Posterior vena cava (tissue), 2 donors: ENCODE measurements at places on chromosomes 1 and 21. TPM values are rescaled to one million over a fixed set of nuclear protein-coding genes. Genes with fewer than 3 reads are reported as not detected.

Gene SPATA1
- 2.6 TPM for total RNA-seq

GRCh38 chr1:107789817-107790524 is 175.0 kb downstream of the VAV3 start:
- no peak for DNase-seq

DNA sequence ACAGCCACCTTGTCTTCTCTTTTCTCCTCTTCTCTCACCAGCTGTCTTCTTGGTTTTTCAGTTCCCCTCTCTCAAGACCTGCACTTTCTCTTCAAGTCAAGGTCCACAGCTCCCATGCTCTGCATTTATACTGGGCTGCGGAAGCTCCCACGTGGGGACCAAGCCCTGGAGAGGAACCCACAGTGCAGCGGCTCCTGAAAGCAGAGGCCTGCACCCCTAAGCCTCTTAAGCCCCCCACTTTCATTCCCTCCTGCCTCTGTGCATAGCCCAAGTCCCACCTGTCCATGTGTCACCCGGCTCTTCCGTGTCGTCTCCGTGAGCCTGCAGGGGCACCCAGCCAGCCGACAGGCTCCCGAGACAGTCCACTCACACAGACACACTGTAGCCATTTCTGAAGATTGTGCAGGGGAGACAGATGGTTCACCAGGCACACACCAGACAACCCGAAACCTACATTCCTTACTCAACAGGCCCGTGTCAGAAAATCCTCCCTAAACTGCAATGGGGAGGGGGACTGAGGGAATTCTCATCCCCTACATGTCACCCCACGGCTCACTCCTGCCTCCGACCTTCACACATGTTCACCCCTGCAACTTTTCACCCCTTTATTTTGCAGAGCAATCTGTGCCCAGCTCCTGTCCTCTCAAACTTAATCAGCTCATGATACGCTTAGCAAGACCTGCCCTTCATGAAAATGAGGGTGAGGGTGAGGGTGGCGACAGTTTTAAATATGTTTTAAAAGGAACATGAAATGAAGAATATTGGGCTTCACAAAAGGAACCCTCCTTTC is 6.3 kb downstream of the MX2 start:
- DNase-seq = no peak

Gene PGD
- total RNA-seq = 41.6 TPM

DNA sequence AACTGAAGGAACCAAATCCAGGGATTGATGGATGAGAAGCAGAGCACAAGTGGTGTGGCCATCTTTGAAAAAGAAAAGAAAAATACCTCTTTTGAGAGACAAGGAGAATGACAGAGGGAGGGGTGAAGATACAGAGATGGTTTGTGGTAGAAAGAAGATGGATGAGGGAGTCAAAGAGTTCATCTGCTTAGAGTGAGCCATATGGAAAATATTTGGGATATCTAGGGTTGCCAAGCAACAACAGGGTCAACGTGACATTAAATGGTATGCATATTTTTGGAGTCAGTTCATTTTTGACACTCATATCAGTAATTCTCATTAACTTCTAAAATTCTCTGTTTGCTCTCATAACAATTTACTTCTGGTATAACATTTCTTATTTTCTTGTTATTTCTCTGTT is 50.7 kb downstream of the MACF1 start:
- no peak for DNase-seq

GRCh38 chr1:235883261-235883927 is 16.7 kb upstream of the LYST start:
- peak; percentile 97 for DNase-seq

- no peak for DNase-seq
These were observed 67.1 kb downstream of the HIVEP3 start for GRCh38 chr1:41851589-41851988.

Gene INSRR
- 0.19 TPM for total RNA-seq

Gene CADM3
- total RNA-seq = 45.0 TPM

Gene TSPAN2
- total RNA-seq = 43.9 TPM

GRCh38 chr1:6971048-6971447 is 185.8 kb downstream of the CAMTA1 start:
- peak; percentile 25 for DNase-seq

GRCh38 chr21:14767192-14767852 is 221.2 kb upstream of the SAMSN1 start:
- DNase-seq = no peak

- no peak for DNase-seq
These were observed 16.6 kb downstream of the IFI6 start for GRCh38 chr1:27655151-27655937.

DNA sequence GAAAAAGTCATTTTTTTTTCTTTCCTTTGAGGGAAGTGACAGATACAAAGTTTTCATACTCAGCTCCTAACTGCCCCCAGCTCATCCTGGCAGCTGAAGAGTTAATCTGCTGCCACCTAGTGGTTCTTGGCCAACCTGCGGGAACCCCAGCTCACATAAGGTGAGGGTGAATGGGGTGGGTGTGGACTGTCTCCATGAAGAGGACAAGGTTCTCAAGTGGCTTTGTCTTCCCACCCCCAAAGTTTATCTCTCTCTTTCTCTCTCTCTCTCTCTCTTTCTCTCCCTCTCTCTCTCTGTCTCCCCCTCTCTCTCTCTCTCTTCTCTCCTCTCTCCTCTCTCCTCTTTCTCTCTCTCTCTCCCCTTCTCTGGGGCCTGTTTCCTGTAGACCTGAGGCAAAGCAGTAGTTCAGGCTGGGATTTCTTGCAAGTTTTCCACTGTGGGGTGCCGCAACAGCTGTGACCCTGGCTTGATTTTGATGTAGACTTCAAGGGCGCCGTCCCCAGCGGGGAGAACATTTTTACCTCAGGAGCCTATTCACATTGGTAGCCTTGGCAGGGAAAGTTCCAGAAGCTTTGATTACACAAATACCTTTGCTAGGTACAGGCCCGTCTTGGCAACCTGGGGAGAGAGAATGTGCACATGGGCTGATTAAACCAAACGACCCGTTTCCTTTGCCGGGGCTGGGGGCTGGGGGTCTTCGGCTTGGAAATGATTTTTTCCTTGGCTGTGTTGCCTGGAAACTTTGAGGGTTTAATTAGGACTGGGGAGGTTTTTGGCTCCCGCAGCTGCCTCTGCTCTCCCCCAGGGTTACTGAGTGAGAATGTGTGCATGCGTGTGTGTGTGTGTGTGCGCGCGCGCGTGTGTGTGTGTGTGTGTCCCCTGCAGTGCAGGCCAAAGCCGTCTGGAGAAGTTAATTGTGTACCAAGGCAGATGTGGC is 135.9 kb downstream of the TM2D1 start:
- DNase-seq = no peak

DNA sequence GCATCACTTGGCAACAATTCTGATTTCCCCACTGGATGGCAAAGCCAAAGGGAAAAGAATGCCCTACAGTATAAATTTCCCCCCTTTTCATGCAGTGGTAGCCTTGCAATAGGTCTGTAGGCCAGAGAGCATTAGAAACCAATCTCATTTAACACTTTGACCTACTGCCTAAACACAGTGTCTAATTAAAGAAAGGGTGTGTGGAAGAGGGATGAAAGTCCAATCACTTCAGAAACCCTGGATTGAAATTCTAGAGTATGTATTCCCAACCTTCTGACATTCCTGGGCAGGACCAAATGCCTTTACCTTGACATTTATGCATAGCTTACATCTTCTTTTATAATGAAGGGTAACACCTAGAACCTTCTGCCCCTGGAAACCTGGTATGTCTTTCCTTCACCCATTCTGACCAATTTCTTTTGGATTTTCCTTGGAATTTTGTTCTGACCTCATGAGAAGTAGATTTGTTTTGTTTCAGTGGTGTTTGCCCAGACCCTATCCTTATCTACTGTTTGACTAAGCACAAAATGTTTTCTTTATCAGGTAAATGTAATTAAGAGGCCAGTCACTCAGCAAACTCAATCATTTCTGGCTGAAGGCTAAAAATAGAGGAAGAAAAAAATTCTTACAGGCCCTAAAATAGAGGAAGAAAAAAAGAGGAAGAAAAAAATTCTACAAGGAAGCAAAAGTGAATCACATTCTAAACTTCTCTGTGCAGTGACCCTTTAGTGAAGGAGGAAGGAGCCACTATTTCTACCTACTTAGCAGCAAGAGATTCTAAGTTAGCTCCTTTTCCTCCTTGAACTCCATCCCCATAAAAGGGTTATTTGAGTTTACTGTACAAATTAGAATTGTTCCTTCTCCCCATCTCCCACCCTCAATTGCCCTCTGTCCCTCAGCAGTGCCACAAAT is 129.5 kb upstream of the DSCAM start:
- DNase-seq = no peak

Gene CRB1
- 0.14 TPM for total RNA-seq

DNA sequence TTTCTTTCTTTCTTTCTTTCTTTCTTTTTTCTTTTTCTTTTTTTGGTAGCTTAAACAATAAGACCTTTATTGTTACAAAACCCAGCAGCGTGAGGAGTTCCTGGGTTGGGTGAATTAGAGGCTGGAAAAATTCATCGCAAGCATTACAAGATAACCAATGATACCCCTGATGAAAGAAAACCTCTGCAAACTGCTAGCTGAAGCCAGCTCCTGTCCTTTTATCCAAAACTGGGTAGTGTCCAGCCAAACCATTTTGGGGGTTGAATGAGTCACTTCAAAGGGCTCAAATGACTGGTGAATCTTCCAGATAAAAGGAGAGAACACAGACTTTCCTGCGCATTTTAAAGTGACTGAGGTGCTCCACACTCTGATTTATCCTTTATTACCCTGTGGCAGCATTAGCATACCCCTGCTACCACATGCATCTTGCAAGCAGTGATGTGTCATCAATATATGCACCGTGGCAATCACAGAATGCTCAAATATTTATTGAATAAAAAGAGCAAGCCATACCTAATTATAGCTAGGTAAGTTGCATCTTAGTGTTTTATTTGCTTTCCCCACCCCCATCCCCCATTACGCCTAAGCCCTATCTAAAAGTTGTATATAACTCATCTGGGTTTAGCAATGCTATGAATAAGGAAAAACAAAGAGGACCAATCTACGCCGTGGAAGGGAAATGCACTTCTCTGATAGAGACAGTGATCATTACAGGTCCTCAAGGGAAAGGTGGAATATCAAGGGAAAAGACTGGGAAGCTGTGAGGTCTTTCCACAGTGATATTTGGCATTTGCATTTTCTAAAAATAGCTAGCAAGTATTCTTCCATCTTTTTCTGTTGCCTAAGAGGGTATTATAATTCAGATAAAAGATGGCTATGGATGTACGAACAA is 32.4 kb upstream of the CEP350 start:
- no peak for DNase-seq

DNA sequence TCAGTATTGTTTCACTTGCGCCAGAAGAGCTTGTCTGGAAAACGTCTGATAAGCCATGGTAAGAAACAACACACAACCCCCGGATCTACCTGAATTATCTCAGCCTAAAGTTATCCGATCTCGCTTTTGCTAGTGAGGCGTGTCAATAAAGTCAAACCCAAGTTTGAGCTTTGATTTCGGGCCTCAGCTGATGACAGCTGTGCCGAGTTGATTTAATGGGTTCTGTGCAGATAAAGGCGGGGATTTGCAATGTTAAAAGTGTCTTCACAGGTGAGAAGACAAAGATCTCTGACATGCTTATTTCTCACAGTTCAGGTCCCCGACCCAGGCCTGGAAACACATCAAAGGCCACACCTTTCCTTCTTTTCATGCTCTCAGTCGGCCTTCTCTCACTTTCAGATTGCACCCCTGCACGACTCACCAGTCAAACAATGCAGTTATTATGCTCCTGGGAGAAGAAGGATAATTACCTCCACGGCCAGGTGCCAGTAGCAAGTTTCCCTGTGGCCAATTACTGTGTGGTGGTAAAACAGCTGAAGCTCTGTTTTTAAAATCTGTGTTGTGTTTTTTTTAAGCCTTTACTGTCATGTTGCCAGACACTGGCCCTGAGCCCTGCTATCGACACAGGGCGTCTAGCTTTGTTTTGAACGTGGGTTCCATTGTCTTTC is 245.3 kb upstream of the RUNX1 start:
- DNase-seq = no peak

DNA sequence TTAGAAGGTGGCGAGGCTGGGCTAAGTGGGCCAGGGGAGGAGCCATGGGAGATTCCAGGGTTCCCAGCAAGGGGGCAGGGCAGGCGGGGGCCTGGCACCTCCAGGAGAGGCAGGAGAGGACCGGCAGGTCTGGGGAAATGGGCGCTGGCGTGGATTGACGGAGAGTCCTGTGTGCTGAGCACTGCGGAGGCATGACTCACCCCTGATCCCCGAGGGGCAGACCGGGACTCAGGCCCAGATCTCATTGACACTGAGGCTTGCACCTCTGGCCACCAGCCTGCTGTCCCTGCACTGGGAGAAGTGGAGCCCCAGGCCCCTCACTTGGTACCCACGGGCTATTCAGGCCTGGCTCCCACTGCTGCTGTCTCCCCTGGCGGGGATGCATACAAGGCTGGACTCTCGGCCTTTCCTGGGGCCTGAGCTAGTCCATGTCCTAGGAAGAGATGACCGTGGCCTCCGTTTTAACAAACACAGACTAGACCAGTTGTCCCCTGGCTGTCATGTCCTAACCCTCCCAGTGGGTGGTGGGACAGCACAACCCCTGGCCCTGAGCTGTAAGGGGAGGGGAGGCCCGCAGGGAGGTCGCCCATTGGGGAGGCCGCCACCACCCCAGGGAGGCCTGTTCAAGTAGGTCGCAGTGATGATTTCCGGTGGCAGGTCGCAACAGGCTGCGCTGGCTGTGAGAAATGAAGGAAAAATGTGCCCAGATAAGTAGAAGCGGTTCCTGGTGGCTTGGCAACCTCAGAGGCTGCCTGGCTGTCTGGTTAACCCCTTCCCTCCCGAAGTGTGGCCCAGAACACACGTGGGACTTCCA is 39.7 kb downstream of the RIPK4 start:
- peak; percentile 93 for DNase-seq

DNA sequence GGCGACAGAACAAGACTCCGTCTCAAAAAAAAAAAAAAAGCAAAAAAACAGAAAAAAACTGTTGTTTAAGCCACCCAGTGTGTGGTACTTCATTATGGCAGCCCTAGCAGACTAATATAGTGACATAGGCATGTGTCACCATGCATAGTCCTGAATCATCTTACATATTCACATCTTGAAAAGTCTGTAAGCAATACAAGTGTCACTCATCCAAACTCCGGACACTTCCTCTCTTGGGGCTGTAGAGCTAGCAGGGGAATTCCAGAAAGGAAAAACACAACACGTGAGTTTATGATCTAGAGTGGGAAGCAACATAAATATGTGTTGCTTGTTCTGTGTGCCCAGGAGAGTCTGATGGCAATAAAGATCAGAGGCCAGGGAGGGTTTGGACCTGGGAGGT is 81.6 kb upstream of the KCNE2 start:
- DNase-seq = no peak

Gene CRNN
- total RNA-seq = not detected

- DNase-seq = no peak
These were observed 3.3 kb upstream of the NT5C1A start for GRCh38 chr1:39675220-39675619.

DNA sequence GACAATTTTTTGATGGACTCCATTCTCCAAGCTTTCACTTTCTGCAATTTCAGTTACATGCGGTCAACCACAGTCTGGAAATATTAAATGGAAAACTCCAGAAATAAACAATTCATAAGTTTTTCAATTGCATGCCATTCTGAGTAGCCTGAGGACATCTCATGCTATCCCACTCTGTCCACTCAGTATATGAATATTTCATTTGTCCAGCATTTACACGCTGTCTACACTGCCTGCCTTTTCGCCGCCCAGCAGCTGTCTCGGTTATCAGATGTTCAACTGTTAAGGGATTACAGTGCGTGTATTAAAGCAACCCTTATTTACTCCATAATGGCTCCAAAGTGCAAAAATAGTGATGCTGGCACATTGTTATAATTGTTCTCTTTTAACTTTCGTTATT is 116.3 kb downstream of the ADSS2 start:
- no peak for DNase-seq
